IMR-90 (cell line): ENCODE measurements at places on chromosomes 5 and 9. TPM values are rescaled to one million over a fixed set of nuclear protein-coding genes. Genes with fewer than 3 reads are reported as not detected.

GRCh38 chr9:131237291-131237690 is 39.0 kb downstream of the FAM78A start:
- no peak overlapping the region for H3K4me3 ChIP-seq
- peaks cover 27% of the 10 kb centered on the region for H3K36me3 ChIP-seq
- H3K4me1 ChIP-seq: peaks cover 7% of the 10 kb centered on the region
- H3K27me3 ChIP-seq: no peaks in the 10 kb centered on the region

DNA sequence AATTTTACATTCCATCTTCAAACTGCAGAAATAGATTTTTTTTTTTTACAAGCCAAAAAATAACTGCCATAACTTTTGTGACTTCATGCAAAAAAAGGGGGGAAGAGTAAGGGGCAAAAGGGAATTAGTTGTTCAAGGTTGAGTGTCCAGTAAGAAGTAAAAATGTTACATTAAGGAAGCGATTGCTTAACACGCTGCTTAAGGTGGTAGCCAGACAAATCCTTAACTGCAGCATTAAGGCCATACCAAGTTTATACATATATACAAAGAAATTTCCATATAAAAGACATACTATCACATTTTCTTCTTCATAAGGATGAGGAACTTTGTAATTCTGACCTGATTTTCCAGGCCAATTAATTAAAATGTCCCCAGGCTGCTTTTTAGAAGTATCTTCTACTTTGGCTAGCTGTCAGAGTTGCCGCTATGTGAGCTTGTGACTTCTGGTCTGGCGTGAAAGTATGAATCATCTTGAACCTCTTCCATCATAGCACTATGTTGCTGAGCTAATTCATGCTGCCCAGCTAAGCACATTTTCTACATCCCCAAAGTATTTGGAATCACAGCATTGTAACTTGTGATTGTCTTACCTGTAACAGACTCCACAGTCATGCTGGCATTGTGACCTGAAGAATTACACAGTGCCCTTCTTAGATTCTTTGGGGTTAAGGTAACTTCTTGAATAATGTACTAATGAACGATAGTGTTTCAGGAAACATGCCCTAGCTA is 40.0 kb downstream of the G3BP1 start:
- peaks cover 18% of the 10 kb centered on the region for H3K36me3 ChIP-seq
- H3K4me3 ChIP-seq: no peak overlapping the region
- H3K4me1 ChIP-seq: peaks cover 9% of the 10 kb centered on the region

GRCh38 chr9:127346584-127346983 is 50.4 kb upstream of the SLC2A8 start:
- H3K4me3 ChIP-seq: no peak overlapping the region
- DNase-seq: no peak
- peaks cover 3% of the 10 kb centered on the region for H3K4me1 ChIP-seq

- no peaks in the 10 kb centered on the region for H3K4me1 ChIP-seq
- no peak overlapping the region for H3K4me3 ChIP-seq
- no peak for DNase-seq
- peaks cover 3% of the 10 kb centered on the region; the same call in 1 of the 2 replicates for H3K27me3 ChIP-seq
- no peak overlapping the region for H3K27ac ChIP-seq
These were observed 32.3 kb downstream of the GALNT12 start for GRCh38 chr9:98839724-98840123.

- no peaks in the 10 kb centered on the region for H3K4me1 ChIP-seq
- H3K27me3 ChIP-seq: no peaks in the 10 kb centered on the region
- no peak overlapping the region for H3K4me3 ChIP-seq
- no peaks in the 10 kb centered on the region for H3K36me3 ChIP-seq
These were observed 420.5 kb upstream of the CD180 start for GRCh38 chr5:67617051-67617450.

DNA sequence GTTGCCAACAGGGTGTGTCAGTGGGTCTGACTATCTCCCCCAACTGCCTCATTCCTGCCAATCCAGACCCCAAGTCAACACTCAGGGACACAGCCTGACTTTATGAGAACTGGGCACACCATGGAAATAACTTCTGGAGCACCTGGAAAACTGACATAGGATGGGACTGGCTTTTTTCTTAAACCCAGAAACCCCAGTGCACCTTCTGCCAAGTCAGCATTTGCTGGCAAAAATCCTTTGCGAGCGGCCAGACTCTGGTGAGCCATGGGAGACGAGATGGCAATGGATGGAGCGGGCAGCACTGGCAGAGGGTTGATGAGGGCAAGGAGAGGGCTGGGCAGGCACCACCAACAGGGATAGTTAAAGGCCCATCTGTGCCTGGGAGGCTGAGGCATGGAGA is 114.4 kb upstream of the OSMR start:
- H3K27me3 ChIP-seq: peaks cover 18% of the 10 kb centered on the region
- no peak overlapping the region for H3K4me3 ChIP-seq
- H3K27ac ChIP-seq: no peak overlapping the region
- H3K4me1 ChIP-seq: no peaks in the 10 kb centered on the region

Gene DMRTA1
- under 0.01 TPM in 2 replicates for total RNA-seq

Gene LCN6
- total RNA-seq: not detected in 2 replicates

DNA sequence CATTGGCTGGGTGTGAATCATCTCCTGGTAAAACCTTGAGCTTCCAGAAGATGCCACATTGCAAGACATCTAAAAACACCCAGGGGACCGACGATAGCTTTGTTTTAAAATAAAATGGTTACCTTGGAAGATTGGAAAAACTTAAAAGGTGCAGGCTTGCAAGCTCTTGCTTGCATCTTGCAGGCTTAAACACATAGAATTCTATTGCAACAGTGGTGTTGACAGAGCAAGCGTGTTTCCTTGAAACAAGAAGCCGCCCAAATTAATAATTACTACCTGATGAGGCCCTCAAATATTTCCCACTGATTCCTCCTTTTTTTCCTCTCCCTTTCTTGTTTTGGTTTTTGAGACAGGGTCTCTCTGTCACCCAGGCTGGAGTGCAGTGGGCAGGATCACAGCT is 137.1 kb upstream of the BASP1 start:
- DNase-seq: no peak
- no peak overlapping the region for H3K27ac ChIP-seq
- H3K4me1 ChIP-seq: no peaks in the 10 kb centered on the region; the same call in 1 of the 2 replicates
- no peaks in the 10 kb centered on the region for H3K36me3 ChIP-seq
- H3K27me3 ChIP-seq: no peaks in the 10 kb centered on the region
- H3K4me3 ChIP-seq: no peak overlapping the region
